PC-9 (cell line): ENCODE measurements at places on chromosomes 11 and 22. TPM values are rescaled to one million over a fixed set of nuclear protein-coding genes. Genes with fewer than 3 reads are reported as not detected.

Gene RIMBP3B
- total RNA-seq = 0.18 TPM in 1 of 2 replicates, not detected in the other

Gene BEST1
- total RNA-seq = 0.81 and 1.2 TPM in 2 replicates

Gene PATE4
- total RNA-seq = not detected in 2 replicates

Gene CARD18
- total RNA-seq = not detected in 2 replicates

Gene CDCA5
- total RNA-seq = 86.4 and 97.8 TPM in 2 replicates

Gene CNGA4
- 0.20 TPM in 1 of 2 replicates, not detected in the other for total RNA-seq

Gene TRIM51
- total RNA-seq = not detected in 2 replicates

Gene CASP5
- total RNA-seq = not detected in 2 replicates

Gene TENM4
- 0.25 TPM in 1 of 2 replicates, not detected in the other for total RNA-seq

Gene LSP1
- 2.5 and 2.6 TPM in 2 replicates for total RNA-seq

Gene OR51E1
- not detected in 2 replicates for total RNA-seq

Gene PRODH
- total RNA-seq = 1.1 and 4.3 TPM in 2 replicates

Gene HOATZ
- total RNA-seq = not detected in 2 replicates

Gene CELF1
- total RNA-seq = 115 and 165 TPM in 2 replicates

Gene STIP1
- total RNA-seq = 267 and 299 TPM in 2 replicates

Gene MS4A6E
- not detected in 2 replicates for total RNA-seq

Gene FAT3
- total RNA-seq = 3.4 and 7.6 TPM in 2 replicates
